Effector memory CD8-positive, alpha-beta T cell (primary cell): ENCODE measurements at places on chromosomes 16 and 17.

- no peak for DNase-seq
Observed at GRCh38 chr17:59353936-59354755, 22.7 kb downstream of the YPEL2 start.

- DNase-seq, result no peak
Observed at GRCh38 chr17:36525113-36525512, 9.6 kb downstream of the MYO19 start.

- DNase-seq, result no peak
Observed at GRCh38 chr17:1027044-1027443, 30.1 kb downstream of the TIMM22 start.

GRCh38 chr16:22206842-22207714, 1.0 kb downstream of the EEF2K start:
- DNase-seq, result peak; percentile 55
